Caki2 (cell line): ENCODE measurements at places on chromosomes 1 and 21. TPM values are rescaled to one million over a fixed set of nuclear protein-coding genes. Genes with fewer than 3 reads are reported as not detected.

Gene NBPF20
- 0.61 and 2.9 TPM in 2 replicates for total RNA-seq

- DNase-seq: no peak
Observed at GRCh38 chr1:40039245-40039756, 1.2 kb upstream of the CAP1 start.

- DNase-seq: no peak
Observed at GRCh38 chr1:24421502-24421901, 5.9 kb downstream of the NIPAL3 start.

GRCh38 chr21:30580132-30580531, 10.1 kb downstream of the KRTAP22-2 start:
- DNase-seq: no peak

GRCh38 chr1:183544598-183545297, 45.5 kb downstream of the NCF2 start:
- DNase-seq: peak; percentile 58
